ENCODE measurements at places on chromosomes 2 and 18.

- DNase-seq, result no peak
Observed at GRCh38 chr18:71001597-71001996, 712.8 kb downstream of the SOCS6 start.

GRCh38 chr18:77100751-77101355, 31.7 kb downstream of the MBP start:
- no peak for DNase-seq

GRCh38 chr2:127024769-127025358, 82.1 kb downstream of the BIN1 start:
- DNase-seq, result no peak

DNA sequence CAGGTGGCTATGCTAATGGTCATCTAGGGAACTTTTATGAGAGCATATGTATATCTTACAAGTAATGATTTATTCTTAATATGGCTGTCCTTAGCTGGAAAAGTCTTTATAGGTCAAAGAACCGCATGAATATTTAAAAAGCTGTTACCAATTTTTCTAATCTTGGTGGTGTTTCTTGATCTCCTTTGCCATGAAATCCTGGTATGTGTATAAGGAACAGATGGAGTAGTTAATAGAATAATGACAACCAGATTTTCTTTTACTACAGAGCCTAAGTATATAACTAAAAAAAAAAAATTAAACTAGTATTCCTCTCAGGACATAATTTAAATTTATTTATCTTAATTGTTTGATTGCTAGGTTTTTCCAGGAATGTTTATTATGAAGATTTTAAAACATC, 74.5 kb downstream of the RHBDD1 start:
- no peak for DNase-seq

DNA sequence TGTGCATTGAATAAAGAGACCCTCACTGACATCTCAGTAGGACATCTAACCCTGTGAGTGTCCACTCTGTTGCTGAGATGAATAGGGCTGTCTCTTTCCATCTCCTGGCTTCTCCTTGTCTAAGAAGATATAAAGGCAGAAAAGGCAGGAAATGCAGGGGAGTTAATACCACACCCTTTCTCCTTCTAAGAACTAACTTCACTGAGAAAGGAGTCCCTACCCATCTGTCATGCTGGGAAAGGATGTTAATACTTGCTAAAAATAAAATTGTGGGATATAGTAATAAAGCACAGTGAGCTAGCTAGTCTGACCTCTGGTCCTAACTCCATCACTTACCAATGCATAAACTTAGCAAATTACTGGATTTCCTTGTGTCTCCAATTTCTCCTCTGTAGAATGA, 213.9 kb upstream of the FIGN start:
- DNase-seq, result no peak

DNA sequence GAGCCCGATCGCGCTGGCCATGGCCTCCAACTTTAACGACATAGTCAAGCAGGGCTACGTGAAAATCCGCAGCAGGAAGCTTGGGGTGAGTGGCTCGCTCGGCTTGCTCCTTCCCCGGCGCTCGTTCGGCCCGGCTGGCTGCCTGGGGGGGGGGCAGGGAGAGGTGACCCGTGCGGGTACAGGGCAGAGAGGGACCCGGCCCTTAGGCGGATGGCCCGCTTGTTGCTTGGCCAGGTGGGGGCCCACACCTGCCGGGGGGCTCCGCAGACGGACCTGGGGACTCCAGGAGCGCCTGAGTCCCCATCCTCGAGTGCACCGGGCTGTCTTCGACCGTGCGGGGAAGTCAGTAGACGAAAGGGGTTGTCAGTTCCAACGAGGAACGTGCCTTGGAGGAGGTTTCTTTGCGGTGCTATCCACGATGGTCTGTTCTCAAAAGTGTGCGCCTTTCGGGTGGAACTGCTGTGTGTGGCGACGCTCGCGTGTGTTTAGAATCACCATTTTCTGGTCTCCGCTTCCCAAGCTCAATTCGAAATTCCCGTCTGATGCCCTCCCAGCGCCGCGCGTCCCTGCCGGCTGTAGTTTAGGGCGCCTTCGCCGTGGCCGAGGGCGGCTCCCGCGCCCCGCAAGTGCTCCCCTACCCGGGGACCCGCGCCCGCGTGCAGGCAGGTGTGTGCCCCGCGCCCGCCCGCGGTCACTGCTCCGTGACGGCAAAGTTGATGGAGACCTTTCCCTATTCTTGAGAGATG, 711 bp downstream of the DOK6 start:
- peak; percentile 36 for DNase-seq

DNA sequence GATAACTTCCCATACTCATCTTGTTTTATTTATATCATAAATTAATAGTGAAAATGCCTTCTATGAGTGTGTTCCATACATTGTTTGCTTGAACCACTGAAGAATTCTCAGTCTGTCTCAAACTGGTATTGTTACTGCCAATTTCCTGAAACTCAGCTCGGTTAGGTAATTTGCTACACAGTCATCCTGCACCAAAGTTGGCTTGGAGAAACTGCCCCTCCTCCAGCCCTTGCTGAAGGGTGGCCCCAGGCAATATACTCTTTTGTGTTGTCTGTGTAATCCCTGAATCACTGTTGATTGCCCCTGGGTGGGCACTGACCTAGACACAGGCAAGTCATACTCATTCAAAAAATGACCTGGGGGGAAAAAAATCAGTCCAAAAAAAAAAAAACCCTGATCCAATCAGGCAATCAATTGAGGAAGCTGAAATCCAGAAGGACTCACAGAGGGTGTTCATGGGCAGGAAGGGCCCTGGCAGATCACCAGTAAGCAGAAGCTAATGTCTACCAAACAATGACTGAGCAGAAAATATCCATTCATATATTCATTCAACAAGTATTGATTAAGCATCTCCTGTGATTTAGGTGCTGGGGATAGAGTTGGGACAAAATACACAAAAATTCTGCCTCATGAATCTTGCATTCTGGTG, 3.8 kb upstream of the SESTD1 start:
- no peak for DNase-seq

DNA sequence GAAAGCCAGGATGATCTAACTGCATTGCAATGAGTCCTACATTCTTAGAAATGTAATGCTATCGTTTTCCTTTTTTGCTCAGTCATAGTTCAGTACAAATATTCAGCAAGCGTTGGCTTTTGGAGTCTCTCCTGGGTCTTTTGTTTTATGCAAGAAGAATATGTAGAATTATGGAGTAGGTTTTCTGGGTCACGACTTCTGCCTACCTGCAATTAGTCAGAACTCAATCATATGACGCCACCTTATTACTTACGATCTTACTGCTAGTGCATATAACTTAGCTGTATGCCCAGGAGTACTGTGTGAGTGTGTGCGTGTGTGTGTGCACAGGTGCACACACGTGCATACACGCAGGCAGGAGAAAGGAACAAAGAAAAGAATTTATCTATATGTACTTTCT, 640.2 kb downstream of the STK39 start:
- DNase-seq, result no peak

DNA sequence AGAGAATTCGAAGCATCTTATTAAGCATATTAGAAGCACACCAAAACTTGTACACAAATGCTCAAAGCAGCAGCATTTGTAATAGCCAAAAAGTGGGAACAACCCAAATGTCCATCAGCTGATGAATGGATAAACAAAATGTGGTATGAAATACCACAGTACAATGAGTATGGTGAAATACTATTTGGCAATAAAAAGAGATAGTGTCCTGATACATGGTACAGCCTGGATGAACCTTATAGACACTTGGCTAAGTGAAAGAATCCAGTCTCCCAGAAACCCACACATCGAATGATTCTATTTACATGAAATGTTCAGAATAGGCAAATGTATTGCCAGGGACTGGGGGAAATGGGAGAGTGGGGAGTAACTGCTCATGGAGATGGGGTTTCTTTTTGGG, 3.0 kb downstream of the SPATA3 start:
- DNase-seq, result no peak

- DNase-seq, result no peak
Observed at GRCh38 chr2:179565807-179566206, 295.6 kb downstream of the ZNF385B start.

DNA sequence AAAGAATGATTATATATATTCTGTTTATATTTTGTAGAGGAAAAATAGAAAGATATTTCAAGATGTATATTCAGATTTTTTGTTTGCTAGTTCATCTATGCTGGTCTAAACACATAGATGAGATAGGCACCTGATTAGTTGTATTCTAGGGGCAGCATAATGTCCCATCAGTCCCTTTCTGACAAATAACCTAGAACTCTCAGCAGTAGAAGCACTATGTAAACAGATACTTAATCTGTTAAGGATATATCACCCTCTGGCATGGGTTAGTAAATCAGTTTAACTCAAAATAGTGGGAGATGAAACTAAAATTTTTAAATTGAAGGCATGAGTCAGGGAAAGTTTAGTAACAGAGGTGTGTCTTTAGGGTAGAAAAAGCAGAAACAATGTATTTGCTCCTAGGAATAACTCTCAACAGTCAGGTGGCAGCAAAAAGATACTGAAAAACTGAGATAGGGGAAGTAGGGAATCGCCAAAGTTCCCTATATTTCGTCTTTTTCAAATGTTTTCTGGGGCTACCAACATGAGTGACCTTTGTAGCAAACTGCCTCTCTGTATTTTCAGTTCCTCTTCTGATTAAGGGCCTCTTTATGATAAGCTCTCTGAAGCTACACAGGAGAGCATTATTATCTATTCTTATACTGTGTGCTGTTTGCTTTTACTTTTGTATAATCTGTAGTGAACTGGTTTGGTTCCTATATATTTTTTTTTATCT, 5.7 kb downstream of the PPP1R1C start:
- DNase-seq, result no peak

GRCh38 chr2:100278986-100279385, 43.3 kb downstream of the LONRF2 start:
- no peak for DNase-seq

DNA sequence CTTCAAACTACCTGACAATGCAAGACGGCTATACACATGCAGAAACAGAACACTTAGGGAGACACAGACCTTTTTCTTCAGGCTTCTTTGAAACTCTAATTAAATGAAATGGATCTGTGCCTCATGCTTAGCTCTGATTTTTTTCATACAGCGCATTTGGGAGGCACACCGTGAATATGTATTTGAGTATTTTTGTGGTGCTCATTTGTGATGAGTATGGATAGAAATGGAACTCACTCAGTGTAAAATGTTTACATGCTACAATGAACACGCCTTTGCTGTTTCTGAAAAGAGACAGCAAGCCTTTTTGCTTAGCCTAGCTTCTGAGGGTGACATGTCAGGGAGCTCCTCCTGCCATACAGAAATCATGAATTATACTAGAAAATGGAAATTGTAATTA, 113.3 kb downstream of the FSHR start:
- DNase-seq, result no peak

GRCh38 chr2:179247318-179248023, 17.2 kb downstream of the SESTD1 start:
- no peak for DNase-seq

- no peak for DNase-seq
Observed at GRCh38 chr2:96323849-96324248, 1.3 kb upstream of the ITPRIPL1 start.

DNA sequence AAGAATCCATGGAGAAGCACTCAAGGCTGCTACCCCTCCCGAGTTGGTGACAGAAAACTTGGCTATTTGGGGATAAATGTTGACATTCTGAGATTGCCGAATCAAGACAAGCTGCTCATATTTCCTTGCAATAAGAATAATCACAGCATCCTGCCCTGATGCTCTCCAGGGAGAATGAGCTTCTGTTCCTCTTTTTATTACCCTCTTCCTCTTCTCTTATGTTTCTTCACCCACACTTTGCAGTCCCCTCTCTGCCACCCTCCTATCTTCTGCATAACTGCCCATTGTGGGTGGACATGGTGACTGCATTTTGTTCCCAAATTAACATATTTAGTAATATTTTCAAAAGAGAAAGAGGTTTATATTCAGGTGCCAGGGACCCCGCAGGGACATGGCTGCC, 11.9 kb upstream of the MSGN1 start:
- no peak for DNase-seq

Measured in right lung (tissue), 10 donors.